NCI-H748 treated with DMSO at 0.1 percent for 48 hours (cell line): ENCODE measurements at places on chromosomes 12 and 14.

- DNase-seq = no peak
Measured at GRCh38 chr12:56034586-56035332, 7.0 kb upstream of the RPS26 start.

DNA sequence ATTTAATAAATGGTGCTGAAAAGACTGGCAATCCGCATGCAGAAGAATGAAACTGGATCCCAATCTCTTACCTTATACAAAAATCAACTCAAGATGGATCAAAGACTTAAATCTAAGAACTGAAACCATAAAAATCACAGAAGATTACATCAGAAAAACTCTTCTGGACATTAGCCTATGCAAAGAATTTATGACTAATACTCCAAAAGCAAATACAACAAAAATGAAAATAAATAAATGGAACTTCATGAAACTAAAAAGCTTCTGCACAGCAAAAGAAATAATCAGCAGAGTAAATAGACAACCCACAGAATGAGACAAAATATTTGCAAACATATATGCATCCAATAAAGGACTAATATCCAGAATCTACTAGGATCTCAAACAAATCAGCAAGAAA lies 14.3 kb upstream of the CLEC1A start:
- no peak for DNase-seq

- DNase-seq = no peak
Measured at GRCh38 chr12:271161-271560, 8.5 kb upstream of the SLC6A13 start.

DNA sequence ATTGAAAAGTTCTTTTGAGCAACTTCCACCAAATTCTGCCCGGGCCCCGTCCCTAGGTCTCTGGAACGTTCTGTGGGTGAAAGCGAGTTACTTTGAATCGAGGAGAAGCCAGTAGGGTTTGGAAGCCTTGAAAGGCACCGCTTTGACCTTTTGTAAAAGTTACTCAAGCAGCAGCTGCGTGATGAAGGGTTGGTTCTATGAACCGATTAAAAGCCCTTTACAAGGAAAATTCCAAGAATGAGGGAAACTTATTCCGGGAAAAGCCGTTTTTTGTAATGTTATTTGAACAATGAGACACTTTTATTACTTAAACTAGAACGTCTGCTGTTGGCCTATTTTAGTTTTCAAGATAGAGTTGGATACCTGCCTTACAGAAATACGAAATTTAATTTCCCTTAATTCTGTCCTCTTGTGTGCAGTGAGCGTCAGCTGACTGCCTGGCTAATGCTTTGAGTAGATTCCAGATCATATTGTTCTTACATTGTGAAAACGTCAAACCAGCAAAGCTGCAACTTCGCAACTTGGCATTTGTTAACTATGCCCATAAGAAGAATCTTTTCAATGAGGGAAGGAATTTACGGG lies 906 bp downstream of the LARP4 start:
- DNase-seq = peak; percentile 7

- DNase-seq = no peak
Measured at GRCh38 chr12:65501093-65501621, 222.7 kb downstream of the MSRB3 start.

DNA sequence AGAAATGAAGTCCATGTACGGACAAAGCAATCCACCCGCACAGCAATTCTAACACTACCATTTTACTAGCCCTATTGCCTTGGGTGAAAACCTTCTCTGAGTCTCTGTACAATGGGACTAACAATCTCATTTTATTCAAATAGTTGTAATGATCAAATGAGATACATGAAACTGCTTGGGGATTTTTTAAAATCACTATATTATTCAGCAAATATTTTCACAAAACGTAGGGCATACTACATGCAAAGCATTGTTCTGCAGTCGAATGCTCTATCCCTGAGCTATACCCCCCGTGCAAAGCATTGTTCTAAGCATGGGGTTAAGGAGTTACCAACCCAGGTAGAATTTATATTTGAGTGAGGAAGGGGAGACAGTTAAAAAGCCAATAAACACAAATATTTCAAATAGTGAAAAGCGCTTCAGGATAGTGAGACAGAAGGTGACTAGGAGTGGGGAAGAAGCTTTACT lies 554 bp upstream of the ATF7 start:
- DNase-seq = no peak

DNA sequence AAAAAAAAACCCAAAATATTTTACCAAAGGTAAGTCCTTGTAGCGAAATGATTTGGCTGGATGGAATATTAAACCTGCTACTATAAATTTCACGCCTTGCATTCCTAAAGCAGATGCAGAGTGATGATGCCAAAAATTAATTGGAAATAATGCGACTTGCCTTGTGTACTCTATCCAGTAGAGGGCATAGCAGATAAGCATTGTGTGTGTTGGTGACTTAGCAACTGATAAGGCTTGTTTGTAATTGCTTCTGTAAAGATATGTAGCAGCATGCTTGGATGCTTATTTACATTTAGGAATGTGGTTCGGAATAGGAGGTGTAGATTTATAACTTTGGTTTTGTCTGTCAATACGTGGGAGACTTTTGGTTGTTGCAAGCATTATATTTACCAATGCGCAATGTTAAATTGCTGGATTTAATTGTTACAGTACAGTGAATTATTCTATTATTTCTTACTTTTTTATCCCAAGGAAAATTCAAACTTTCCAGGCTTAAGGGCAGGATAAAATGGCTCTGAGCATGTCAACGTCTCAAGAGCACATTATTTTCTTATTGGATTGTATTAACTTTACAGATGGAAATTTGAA lies 80.5 kb downstream of the TMEM260 start:
- peak; percentile 80 for DNase-seq

DNA sequence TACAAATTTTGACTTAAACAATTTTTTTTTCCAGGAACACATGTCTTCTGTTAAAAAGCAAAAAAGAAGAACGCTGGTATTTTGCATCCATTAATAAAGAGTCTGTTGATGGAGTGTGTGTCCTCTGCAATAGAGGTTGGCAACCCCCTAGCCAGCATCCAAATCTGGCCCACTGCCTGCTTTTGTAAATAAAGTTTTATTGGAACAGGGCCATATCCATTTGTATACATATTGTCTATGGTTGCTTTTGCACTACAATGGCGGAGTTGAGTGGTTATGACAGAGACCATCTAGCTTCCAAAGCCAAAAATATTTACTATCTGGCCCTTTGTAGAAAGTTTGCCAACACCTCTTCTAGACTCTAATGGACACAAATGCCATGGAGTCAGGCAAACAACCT lies 49.6 kb downstream of the CCDC92 start:
- no peak for DNase-seq

DNA sequence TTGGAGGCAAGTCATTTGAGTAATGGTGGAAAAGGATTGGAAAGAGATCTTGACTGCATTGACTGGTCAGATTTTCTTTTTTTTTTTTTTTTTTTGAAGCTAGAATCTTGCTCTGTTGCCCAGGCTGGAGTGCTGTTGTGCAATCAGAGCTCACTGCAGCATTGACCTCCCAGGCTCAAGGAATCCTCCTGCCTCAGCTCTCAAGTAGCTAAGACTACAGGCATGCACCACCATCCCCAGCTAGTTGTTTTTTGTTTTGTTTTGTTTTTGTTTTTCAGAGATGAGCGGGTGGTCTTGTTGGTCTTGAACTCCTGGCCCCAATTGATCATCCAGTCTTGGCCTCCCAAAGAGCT lies 30.9 kb upstream of the FAM222A start:
- DNase-seq = no peak

DNA sequence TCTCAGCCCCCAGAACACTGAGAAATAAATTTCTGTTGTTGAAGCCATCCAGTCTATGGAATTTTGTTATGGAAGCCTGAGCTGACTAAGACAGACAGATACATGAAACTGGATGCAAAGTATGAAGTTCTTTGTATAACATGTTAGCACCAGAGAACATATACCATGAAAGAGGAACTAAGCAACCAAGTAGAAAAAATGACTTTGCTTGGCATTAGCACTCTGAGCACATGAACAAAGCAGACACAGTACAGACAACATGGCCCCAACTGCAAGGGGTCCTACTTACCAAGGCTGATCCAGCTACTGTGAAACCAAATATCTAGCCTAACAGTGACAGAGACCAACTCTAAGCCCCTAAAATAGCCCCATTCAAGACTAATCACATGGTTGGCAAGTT lies 13.8 kb downstream of the EXOC5 start:
- DNase-seq = no peak

GRCh38 chr14:52700701-52701172 lies 5.4 kb upstream of the ERO1A start:
- DNase-seq = peak; percentile 7

GRCh38 chr12:16613199-16613598 lies 7.2 kb upstream of the LMO3 start:
- no peak for DNase-seq

- no peak for DNase-seq
Measured at GRCh38 chr14:76541594-76542219, 165.8 kb downstream of the ESRRB start.

DNA sequence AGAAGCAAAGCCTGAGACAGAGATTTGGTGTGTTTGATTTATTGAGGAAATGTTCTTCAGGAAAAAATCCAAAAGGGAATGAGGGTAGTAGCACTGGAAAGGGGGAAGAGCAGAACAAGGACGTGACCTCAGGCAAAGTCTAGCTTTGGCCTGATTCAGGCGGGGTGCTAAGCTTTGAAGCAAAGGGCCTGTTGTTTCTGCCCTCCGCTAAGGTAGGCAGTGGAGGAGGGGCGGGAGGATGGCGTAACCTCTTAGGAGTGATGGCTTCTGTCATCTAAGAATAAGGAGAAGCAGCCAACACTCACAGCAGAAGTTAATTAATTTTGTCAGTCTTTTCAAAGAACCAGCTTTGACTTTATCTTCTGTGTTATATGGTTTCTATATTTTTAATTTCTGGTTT lies 20.4 kb downstream of the ABHD12B start:
- DNase-seq = no peak

GRCh38 chr12:77025782-77026314 lies 39.5 kb downstream of the E2F7 start:
- no peak for DNase-seq

- DNase-seq = no peak
Measured at GRCh38 chr14:23404331-23404900, 3.7 kb downstream of the MYH6 start.

- DNase-seq = no peak
Measured at GRCh38 chr12:14018080-14018479, 36.7 kb upstream of the GRIN2B start.

- DNase-seq = no peak
Measured at GRCh38 chr12:100797246-100797645, 2.7 kb downstream of the ANO4 start.

GRCh38 chr14:89458713-89459420 lies 41.8 kb upstream of the FOXN3 start:
- DNase-seq = no peak

DNA sequence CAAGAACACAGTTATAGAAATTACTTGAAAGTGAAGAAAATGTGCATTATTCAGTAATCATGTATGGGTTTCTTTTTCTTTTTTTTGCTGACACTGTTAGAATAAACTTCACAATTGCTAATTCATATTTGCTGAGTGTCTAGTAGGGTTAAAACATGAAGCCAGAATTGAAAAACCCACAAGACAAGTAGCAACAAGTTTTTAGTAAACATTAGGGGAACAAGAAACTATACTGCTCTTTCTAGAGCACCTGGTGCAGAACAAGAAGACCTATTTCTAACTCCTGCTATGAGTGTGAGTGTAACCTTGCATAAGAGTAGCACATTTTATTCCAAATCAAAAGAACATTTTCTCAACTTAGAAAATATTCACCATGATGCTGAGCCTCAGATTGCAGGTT lies 83.2 kb downstream of the ITPR2 start:
- DNase-seq = no peak

- DNase-seq = no peak
Measured at GRCh38 chr12:76024942-76025600, 6.5 kb downstream of the PHLDA1 start.

GRCh38 chr12:91406920-91407341 lies 224.3 kb upstream of the DCN start:
- no peak for DNase-seq

- no peak for DNase-seq
Measured at GRCh38 chr14:75204116-75204515, 27.7 kb upstream of the TMED10 start.

DNA sequence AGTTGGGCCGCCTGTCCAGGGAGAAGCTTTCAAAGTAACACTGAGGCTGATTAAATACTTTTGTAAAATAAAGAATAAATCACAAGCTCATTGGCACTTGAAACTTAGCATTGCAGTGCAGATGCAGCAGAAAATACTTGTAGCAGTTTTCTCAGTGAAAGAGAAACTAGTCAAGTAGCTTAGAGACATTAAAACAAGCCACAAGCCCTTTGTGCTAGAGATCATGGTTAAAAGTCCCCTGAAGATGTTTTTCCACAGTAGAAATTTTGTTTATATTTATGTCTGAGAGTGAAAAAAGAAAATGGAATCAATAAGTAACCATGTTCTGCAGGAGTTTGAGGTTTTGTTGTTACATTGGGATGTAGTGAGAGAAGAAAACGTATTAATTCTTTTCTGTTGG lies 5.9 kb downstream of the PSEN1 start:
- no peak for DNase-seq

- no peak for DNase-seq
Measured at GRCh38 chr12:103848917-103849491, 8.0 kb upstream of the NT5DC3 start.
